ENCODE measurements at places on chromosomes 5 and 9.
A peak's percentile ranks its signal among the peaks of the same experiment; 100 is the strongest.

DNA sequence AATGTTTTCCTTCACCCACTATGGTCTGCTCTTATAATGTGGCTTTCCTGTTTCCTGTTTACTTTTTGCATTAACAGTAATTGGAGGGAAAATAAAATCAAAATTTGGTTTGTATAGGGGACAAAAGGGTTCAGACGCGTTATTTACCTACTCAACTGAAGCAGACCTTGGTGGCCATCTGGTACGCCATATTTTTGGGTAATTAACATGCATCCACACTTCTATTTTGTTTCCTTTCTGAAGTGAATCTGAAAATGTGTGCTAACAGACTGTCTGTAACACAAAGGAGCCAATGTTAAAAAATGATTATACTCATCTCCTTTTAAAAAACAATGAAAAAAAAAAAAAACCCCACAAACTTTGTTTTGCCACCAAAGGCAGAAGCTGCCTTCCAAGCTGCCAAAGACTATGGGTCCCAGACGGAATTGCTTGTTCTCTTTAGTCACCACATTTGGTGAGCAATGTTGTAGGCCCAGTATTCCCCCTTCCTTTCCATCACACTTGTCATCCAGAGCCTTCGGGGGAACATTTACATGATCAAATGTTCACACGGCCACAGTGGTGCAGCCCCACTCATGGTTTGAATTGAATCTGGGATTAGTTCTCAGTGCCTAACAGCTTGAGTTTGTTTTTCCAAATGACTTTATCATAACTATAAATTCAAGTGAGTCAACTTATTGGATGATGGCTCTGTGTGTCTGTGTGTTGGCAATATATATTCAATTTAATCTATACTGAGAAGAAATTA lies 323.7 kb upstream of the CD180 start:
- H3K4me3 ChIP-seq, result no peak overlapping the region
- no peak for DNase-seq
- no peaks in the 10 kb centered on the region for H3K27me3 ChIP-seq
- no peaks in the 10 kb centered on the region for H3K4me1 ChIP-seq
- H3K36me3 ChIP-seq, result no peaks in the 10 kb centered on the region

GRCh38 chr9:28073270-28073669 lies 500.0 kb upstream of the C9orf72 start:
- H3K27me3 ChIP-seq, result no peaks in the 10 kb centered on the region
- peak; percentile 60 for DNase-seq
- no peaks in the 10 kb centered on the region for H3K36me3 ChIP-seq
- no peaks in the 10 kb centered on the region for H3K4me1 ChIP-seq
- H3K27ac ChIP-seq, result no peak overlapping the region

- peaks cover 2% of the 10 kb centered on the region for H3K27me3 ChIP-seq
- H3K4me3 ChIP-seq, result no peak overlapping the region
- H3K27ac ChIP-seq, result no peak overlapping the region
- peak; percentile 40 for DNase-seq
Observed at GRCh38 chr9:98726735-98727134, 18.0 kb upstream of the GABBR2 start.

- H3K27ac ChIP-seq, result no peak overlapping the region
- DNase-seq, result no peak
- H3K4me1 ChIP-seq, result no peaks in the 10 kb centered on the region
- no peak overlapping the region for H3K4me3 ChIP-seq
Observed at GRCh38 chr9:99660191-99660636, 161.5 kb upstream of the NR4A3 start.

DNA sequence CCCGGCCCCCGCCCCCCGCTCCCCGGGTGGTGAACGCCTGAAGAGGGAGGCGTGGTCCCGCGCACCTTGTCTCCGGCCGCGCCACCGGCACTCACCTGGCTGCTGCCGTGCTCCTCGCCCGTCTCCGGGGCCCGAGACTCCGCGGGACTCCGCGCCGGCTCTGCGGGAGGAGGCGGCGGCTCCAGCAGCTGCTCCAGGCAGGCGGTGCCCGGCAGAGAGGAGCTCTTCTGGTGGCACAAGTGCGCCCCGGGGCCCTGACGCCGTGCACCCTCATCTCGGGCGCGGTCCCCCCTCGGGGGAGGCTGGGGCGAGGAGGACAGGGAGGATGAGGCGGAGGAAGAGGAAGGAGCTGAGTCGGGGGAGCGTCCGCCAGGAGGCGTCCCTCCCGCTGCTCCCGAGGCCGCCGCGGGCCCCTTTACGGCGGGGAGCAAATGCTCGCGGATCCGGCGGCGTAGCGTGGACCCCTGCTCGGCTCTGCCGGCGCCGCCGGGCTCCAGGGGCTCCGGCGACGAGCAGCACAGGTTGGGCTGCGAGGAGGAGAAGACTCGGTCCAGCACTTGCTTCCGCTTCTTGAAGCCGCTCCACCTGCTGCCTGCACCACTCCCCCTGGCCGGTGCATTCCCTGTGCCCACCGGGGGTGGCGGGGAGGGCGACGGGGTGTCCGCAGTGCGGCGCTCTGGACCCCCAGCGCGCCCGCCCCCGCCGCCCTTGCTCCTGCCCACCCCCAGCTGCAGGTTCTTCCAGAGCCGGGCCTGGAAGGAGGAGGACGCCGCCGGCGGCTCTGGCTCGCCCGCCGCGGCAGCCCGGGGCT lies 928 bp downstream of the MCTP1 start:
- peaks cover 25% of the 10 kb centered on the region for H3K27me3 ChIP-seq
- peak overlapping the region; percentile 50 for H3K4me3 ChIP-seq
- no peaks in the 10 kb centered on the region for H3K4me1 ChIP-seq
- H3K27ac ChIP-seq, result no peak overlapping the region

DNA sequence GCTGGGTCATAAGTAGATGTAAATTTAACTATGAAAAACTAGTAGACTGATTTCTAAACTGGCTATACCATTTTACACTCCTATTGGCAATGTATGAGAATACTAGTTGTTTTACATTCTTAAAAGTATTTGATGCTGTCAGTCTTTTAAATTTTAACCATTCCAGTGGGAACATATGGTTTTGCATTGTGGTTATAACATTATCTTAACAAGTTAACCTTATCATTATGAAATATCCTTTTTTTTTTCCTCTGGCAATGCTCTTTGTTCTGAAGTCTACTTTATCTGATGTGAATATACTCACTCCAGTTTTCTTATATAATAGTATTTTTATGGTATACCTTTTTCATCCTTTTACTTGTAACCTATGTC lies 548.9 kb upstream of the CLINT1 start:
- no peaks in the 10 kb centered on the region for H3K36me3 ChIP-seq
- no peak overlapping the region for H3K4me3 ChIP-seq
- H3K27me3 ChIP-seq, result no peaks in the 10 kb centered on the region
- H3K4me1 ChIP-seq, result no peaks in the 10 kb centered on the region
- peak; percentile 24 for DNase-seq
- H3K27ac ChIP-seq, result no peak overlapping the region

DNA sequence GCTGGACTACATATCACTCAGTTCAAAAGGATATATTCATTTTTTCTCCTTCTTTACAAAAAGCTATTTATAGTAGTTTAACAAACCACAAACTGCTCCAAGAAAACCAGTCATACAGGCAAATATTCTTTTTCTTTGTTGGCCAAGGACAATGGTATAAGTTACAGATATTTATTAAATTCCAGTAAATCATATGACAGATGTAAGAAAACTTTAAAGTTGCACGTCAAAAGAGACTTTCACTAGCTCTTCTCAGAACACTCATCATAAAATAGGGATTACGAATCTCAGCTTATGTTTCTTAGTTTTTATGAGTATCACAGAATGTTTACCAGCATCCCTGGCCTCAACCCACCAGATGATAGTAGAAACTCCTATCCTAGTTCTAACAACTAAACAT lies 67.2 kb downstream of the ANKRD31 start:
- H3K4me3 ChIP-seq, result no peak overlapping the region
- no peaks in the 10 kb centered on the region for H3K36me3 ChIP-seq
- H3K27me3 ChIP-seq, result no peaks in the 10 kb centered on the region

DNA sequence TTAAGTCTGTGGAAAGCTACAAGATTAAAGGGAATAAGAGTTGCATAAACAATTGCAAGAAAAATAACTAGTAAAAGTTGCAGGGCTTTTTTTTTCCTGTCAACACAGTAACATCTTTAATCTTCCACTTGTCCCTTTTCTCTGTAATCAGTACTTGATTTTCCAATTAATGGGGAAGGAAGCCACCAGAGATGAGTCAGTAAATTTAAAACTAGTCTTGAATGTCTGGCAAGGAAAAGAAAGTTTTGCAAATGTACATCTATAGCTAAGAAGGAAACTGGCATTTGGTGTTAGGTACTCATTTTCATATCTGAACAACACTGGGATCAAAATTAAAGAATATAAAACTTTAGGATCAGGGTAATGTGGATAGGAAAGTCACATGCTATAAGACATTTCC lies 17.1 kb downstream of the DAP start:
- no peaks in the 10 kb centered on the region for H3K4me1 ChIP-seq
- peaks cover 15% of the 10 kb centered on the region for H3K36me3 ChIP-seq
- no peak for DNase-seq
- H3K4me3 ChIP-seq, result no peak overlapping the region
- H3K27ac ChIP-seq, result no peak overlapping the region
- no peaks in the 10 kb centered on the region for H3K27me3 ChIP-seq

DNA sequence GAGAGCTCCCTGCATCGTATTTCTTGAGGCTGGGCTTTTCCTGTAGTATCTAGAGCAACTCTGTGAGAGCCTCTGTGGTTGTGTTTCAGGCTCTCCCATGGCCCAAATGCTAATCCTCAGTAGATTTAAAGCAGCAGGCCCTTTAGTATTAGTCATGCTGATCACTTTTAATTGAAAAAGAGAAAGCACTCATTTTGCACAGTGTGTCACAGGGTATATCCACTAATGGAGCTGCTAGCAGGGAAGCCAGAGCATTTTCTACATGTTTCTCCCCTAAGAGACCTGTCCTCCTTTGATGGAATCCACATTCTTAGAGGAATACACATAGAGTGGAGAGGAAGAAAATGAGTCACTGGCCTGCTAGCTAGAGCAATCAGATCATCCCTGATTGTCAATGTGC lies 348.5 kb downstream of the TMEM232 start:
- H3K4me3 ChIP-seq, result no peak overlapping the region
- H3K36me3 ChIP-seq, result no peaks in the 10 kb centered on the region
- DNase-seq, result peak; percentile 94

GRCh38 chr9:129583308-129584038 lies 37.4 kb downstream of the C9orf50 start:
- H3K4me3 ChIP-seq, result no peak overlapping the region
- H3K27me3 ChIP-seq, result no peaks in the 10 kb centered on the region
- H3K36me3 ChIP-seq, result no peaks in the 10 kb centered on the region

DNA sequence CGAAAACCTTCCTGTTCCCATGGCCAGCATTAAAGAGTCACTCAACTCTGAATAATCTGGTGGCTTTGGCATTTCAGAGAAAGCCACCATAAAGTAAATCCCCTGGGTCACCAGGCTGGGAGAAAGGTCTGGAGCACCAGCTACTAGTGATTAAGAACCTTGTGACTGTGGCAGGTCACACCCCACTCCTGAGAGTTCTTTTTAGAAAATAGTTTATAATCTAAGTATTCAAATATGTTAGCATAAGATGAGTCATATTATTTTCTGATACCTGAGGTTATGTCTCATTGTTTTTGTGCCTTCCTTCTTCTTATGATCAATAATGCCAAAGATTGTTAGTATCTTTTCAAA lies 351.7 kb downstream of the ARRDC3 start:
- H3K36me3 ChIP-seq, result no peaks in the 10 kb centered on the region
- DNase-seq, result no peak
- H3K27ac ChIP-seq, result no peak overlapping the region
- H3K27me3 ChIP-seq, result no peaks in the 10 kb centered on the region

DNA sequence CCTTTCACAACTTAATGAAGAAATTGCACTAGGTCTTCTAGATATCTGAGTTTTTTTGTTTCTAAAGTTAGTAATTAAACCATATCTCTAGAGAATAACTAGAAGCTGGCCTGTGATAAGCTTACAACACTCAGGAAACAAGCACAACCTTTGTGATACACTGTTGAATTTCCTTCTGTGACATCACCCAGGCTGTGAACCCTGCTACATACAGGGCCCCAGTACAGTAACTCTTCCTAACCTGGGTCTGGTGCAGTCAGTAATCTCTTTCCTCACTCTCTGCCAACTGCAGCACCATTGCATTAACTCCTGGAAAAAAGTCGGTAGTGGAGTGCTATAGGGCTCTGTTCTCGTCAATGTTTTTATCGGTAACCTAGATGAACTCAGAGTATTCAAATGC lies 10.6 kb upstream of the IGFBPL1 start:
- H3K4me3 ChIP-seq, result no peak overlapping the region
- H3K4me1 ChIP-seq, result no peaks in the 10 kb centered on the region
- no peak overlapping the region for H3K27ac ChIP-seq
- no peak for DNase-seq
- no peaks in the 10 kb centered on the region for H3K36me3 ChIP-seq

GRCh38 chr9:71820403-71820921 lies 52.1 kb upstream of the CEMIP2 start:
- no peak overlapping the region for H3K27ac ChIP-seq
- no peaks in the 10 kb centered on the region for H3K4me1 ChIP-seq

DNA sequence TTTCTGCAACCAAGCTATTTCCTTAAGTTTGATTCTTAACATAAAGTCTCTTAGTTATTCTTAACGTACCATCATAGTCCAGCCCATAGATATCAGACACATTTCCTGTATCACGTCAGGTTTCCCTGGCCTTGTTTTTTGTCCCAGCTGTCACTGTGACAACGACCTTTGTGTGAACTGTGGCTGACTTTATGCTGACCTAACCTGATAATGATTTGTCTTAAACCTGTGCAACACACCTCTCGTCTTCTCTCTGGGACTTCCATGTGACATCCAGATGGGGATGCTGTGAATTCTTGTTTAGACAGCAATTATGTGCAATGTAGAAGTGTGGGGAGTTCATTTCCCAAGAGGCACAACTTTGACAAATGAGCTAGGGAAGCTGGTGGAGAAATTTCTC lies 662.8 kb downstream of the PTPRD start:
- DNase-seq, result no peak
- no peaks in the 10 kb centered on the region for H3K4me1 ChIP-seq
- no peaks in the 10 kb centered on the region for H3K36me3 ChIP-seq
- no peak overlapping the region for H3K27ac ChIP-seq

DNA sequence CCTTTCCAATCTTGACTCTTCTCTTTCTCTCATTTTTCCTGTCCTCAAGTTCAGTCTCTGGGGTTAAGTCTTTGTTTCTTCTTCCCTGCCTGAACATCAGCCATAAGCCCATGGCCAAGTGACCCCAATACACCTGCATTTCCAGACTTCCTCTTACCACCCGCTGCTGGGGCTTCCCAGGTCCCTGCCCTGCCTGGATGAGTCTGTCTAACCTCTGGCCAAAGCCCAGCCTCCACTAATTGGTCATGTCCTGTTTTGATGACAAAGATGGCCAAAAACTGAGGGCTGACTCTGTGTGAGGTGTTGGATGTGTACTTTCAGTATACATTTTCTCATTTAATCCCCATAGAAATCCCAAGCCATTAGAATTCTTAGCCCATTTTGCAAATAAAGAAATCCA lies 47.3 kb downstream of the SH3TC2 start:
- no peak overlapping the region for H3K27ac ChIP-seq
- peaks cover 3% of the 10 kb centered on the region for H3K4me1 ChIP-seq
- H3K36me3 ChIP-seq, result no peaks in the 10 kb centered on the region

All from fibroblast of lung (primary cell).